ENCODE measurements at places on chromosomes 4 and X.

GRCh38 chr4:165204462-165204830 lies 2.9 kb upstream of the KLHL2 start:
- no peak for DNase-seq

DNA sequence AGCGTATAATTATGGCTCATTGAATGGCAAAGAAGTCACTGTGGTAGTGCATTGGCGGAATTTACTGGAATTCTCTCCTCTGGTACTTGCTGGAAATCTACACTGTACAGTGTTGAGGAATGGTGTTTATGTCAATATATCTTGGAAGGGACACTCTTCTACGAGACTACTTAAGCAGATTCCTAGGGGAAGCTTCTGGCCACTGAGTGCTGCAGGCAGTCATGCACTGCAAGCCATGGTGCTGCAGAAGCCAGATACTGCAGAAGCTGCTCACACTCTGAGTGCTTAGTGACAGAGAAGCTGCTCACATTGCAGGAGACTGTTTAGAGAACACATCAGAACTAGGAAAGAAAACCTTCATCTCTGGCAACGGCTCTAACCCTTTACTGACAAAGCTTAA lies 725.0 kb downstream of the CCSER1 start:
- DNase-seq, result no peak

GRCh38 chr4:186081202-186081807 lies 12.3 kb downstream of the TLR3 start:
- peak; percentile 72 for DNase-seq

- no peak for DNase-seq
Observed at GRCh38 chr4:110134269-110134869, 64.0 kb downstream of the ELOVL6 start.

GRCh38 chr4:94508296-94508695 lies 56.6 kb downstream of the PDLIM5 start:
- no peak for DNase-seq

- no peak for DNase-seq
Observed at GRCh38 chr4:26522478-26522877, 32.2 kb upstream of the CCKAR start.

- no peak for DNase-seq
Observed at GRCh38 chr4:176668324-176668723, 124.4 kb downstream of the VEGFC start.

DNA sequence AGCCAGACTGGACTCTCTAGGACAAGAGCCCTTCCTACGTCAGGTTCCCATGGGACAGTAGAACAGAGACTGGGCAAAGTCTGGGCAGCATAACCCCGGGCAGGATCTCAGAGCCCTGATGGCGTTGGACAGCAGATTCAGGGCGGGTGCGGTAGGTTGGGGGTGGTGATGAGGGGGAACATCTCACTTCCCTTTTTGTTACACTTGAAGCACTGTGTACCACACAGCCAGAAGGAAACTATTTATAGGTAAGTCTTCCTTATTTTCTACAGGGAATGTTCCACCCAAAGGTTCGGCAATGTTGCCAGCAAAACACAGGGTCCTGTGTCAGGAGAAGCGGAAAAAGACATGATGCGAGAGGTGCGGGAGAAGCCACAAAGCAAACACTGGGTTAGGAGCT lies 54.3 kb downstream of the TSC22D3 start:
- DNase-seq, result no peak

DNA sequence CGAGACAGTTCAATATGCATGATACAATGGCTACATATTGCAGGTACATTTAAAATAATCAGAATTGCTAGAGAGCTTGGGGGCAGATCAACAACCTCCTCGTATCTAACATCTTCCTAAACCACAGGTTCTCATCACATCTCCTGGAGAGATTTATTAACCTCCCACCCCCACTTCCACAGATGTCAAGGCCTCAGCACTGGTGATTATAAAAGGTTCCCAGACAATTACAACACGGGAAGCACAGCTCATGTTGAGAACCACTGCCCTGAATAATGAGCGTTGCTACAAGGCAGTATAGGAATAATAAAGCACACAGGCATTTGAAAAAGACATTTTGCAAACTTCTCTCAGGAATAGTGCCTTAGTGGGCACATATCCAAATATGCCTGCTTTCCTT lies 42.8 kb downstream of the ELOVL6 start:
- no peak for DNase-seq

DNA sequence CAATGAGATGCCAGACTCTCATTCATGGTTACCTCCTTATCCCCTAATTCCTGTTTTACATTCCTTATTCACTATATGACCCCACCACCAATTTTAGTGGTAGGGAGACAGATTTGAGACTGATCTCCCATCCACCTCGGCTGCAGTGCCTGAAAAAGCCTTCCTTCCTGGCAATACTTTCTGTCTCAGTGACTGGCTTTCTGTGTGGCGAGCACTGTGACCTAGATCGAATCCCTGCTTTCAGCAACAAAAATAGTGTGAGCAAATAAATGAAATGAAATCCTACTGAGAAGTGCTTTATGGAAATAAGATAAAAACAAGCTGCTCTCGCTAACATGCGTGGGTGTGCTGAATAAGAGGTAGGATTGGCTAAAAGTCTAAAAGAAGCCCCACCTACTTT lies 165.3 kb downstream of the GPM6A start:
- DNase-seq, result no peak

DNA sequence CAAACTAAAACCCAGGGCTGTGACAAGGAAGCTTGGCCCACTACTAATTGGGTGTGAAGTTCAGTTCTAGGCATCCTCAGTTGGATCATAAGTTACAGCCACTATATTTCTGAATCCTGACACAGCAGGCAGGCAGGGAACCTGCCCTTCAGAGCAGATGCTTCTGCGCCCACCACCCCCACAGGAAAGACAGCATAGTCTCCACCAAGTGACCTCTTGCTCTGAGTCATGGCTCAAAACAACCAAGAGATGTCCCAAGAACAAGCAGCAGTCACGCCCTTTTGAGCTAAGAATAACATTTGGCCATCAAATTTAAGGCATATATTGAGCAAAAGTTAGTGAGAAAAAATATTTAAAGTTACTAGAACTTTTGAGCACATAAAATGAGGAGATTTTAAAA lies 170.7 kb upstream of the SMARCAD1 start:
- no peak for DNase-seq

GRCh38 chr4:83664071-83664470 lies 128.2 kb downstream of the GPAT3 start:
- DNase-seq, result no peak

DNA sequence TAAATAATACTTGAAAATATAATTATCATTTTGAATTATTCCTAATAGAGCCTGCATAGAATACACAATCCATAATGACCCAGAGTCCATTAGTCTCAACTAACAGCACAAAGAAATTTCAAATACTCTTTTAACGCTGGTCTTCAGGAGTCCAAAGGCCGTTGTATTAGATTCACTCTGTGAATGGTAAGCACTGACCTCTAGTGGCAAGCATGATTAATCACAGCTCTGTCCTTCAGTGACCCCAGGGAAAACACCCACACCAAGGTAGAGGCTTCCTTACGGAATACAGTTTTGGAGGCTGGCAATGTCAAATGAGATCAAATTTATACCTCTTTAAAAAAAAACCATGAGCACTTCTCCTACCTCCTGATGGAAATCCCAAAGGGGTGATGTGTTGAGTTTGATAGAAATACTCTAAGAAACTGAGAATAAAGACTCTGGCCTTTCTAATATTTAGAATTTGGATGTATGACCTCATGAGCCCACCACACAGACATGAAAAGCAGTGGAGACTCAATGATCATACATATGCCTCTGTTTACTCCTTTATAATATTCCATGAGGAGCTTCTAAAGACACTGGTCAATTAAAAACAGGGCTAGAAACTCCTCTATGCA lies 147.2 kb upstream of the DKK2 start:
- peak; percentile 23 for DNase-seq

- no peak for DNase-seq
Observed at GRCh38 chr4:94961420-94961819, 203.7 kb downstream of the BMPR1B start.

GRCh38 chr4:83180431-83180968 lies 66.0 kb upstream of the PLAC8 start:
- no peak for DNase-seq

All from NT2/D1 (cell line).